Stimulated activated CD8-positive, alpha-beta memory T cell treated with anti-CD3 and anti-CD28 coated beads, Interleukin-7, amount 100 ng/mL, for 1 hour (primary cell): ENCODE measurements at places on chromosomes 13 and 19.

DNA sequence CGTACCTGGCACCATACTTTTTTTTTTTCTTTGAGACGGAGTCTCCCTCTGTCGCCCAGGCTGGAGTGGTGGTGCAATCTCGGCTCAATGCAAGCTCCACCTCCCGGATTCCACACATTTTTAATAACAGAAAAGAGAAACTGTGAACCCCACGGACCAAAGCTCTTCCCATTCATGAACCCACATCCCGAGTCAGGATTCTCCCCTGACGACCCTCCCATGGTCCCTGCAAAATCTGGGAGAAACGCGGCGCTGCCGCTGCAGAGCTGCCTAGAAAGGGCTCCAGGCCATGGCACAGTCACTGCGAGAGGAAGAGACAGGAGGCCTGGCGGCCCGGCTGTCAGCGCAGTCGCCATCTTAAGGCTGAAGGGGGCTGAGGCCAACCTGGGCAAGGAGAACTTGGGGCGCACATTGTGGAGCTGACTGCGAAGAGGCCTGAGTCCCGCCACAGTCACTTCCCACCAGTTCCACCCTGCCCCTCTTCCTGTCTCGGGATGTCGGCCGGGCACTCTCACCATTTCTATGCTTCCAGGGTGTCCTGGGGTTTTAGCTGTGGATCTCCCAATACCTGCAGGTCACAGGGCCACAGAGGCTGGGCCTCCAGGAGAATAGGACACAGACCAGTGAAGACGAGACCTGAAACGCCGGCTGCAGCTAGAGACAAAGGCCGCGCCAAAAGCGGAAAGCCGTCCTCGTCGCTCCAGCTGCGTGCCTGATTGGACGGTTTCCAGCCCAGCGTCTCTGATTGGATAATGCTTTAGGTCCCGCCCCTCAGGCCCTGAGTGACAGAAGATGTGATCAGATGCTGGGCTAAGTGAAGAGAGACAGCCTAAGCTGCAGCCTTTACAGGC is 71.0 kb downstream of the ZNF486 start:
- peak; percentile 69 for DNase-seq

DNA sequence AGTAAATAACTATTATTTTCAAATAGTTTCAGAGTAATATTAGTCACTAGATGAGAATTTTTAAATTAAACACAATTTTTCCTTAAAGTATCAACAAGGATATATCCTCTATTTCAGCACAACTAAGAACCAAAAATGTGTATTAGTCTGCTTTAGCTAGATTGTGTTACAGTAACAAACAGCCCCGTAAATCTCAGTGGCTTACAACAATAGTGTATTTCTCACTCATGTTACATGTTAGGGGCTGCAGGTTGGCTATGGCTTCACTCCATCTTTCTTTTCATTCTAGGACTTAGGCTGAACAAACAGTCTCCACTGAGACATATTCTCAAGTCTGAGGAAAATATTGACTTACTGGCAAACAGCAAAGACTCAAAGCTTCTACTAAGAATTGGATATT is 11.6 kb upstream of the SUCLA2 start:
- no peak for DNase-seq

DNA sequence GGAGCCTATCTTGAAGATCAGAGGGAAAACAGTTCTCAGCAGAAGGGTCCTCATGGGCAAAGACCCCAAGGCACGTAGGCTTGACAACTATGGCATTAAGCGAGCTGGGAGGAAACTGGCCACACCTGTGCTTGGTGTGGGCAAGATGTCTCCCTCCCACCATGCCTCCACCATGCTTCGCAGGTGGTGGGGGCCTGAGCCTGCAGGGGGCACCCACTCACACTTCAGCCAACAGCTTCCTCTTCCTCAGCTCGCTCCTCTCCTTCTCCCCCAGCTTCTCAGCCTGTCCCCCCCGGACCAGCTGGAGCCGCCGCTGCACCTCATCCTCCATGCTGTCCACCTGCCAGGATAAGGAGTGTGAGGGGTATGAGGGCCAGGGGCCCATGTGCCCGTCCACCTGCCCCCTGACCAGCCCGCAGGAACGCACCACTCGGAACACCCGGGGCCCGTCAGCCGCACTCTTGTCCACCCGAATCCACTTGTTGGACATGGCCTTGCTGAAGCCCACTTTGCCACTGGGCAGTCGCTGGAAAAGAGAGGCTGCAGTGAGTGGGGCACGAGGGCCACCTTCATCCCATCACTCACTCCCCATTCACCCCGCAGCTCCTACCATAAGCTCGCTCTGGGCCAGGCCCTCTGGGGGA is 3.4 kb downstream of the FARSA start:
- no peak for DNase-seq

DNA sequence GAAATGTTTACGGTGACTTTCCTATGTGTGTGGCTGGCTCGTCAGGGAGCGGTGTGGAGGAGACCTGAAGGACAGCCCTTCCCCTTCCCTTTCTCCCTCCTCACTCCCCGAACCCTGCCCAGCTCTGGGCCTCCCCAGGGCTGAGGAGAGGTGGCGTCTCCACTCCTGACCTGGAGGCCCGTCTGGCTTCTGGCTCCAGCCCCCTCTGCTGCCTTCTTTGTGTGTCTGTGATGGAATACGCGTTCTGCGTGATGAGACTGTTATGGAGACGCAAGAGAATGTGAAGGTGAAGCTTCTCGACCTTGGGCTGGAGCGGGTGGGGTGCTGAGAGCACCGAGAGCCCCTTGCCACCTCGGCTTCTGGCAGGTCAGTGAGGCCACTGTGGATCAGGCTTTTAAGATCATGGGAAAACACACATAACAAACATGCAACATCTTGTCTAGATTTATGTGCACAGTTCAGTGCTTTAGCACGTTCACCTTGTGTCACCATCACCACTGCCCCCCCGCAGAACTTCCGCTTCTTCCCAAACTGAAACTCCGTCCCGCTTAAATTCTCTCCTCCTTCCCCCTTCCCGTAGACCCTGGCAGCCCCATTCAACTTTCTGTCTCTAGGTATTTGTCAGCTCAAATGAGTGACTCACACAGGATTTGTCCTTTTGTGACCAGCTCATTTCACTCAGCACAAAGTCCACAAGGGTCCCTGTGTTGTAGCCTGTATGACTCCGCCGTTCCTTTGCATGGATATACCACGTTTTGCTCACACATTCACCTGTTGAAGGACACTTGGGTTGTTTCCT is 24.7 kb downstream of the ATP11A start:
- no peak for DNase-seq

- DNase-seq = no peak
These were observed 572.7 kb downstream of the FGF9 start for GRCh38 chr13:22243469-22244163.

DNA sequence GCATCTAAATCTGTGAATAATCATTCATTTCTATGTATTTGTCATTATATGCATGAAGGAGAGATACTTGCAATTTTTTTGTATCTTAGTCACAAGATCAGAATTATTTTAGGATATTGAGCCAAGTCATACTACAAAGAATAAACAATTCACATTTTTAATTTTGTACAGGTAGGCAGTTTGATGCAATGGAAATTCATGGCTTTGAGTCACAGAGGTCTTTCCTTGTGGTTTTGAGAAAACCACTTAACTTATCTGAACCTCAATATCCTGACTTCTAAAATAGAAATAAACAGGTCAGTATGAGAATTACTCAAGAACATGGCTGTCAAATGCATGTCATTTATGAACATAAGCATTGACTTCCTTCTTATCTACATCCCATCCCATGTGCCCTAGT is 221.4 kb upstream of the SLC10A2 start:
- no peak for DNase-seq

- DNase-seq = no peak
These were observed 1519.9 kb upstream of the MIR17HG start for GRCh38 chr13:89827552-89827951.

- no peak for DNase-seq
These were observed 7.9 kb upstream of the RASA3 start for GRCh38 chr13:114140131-114140905.

DNA sequence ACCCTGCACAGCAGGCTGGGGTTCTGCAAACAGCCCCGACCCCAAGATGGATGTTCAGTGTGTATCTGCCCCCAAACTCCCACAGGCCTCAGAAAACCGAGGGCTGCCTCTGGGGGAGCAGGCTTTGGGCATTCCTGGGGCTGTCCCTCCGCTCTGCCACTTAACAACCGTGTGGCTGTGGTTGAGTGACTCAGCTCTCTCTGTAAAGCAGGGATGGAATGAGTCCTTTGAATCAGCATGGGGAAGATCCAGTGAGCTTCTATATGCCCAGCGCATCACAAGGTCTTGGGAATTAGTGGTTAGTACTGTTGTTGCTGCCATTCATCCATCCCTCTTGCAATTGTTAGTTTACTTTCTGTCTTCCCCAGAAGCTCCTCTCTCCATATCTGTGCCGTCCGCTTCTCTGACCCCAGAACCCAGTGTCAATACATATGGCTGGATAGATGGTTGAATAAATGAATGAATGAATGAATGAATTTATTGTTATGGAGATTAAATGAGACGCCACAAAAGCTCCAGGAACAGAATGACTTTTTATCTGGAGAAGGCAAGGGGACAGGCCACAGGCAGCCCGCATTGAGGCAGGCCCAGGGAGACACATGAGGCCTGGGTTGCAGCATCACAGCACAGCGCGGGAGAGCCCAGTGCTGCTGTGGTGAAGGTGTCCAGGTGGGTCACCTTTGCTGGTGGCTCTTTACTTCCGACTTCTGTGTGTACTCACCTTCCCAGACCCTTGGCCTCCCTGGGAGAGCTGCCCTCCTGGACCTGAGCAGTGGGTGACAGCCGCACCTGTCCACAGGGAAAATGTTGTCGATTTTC is 89.2 kb downstream of the RGCC start:
- DNase-seq = no peak

DNA sequence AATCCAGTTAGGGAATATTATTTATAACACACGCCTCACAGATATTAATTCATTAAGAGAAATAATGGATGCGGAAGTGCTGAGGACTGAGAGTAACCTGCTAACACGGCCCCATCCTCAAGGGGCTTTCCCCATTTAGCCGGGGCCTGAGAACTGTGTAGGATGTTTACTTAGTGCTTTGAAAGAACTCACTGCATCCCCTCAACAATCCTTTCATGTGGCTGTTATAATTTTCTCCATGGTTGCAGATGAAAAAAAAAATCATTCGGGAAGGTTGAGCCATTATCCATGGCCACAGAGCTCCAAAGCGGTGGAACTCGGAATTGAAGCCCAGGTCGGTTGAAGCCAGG is 98.2 kb downstream of the ING1 start:
- DNase-seq = no peak
